Caki2 (cell line): ENCODE measurements at places on chromosomes 7 and 10.
A peak's percentile ranks its signal among the peaks of the same experiment; 100 is the strongest.

GRCh38 chr7:51309361-51310130 is 7.1 kb downstream of the COBL start:
- no peak for DNase-seq

DNA sequence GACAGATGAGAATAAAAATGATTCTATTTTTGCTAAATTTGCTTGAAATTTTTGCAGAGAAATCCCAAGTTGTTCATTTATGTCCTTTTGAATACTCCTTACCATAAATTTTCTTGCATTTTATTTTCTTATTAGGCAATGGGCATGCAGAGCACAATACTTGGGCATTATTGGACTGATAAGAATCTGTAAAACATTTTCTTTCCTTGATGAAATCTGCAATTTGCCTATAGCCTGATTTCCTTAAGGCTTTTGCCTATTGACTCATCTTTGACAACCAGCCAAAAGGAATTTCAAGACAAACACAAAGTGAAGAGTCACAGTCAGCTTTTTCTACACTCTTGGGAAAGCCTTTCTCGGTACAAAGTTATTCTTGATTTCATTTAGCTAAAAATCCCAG is 30.5 kb upstream of the GNAT3 start:
- DNase-seq = peak; percentile 21

DNA sequence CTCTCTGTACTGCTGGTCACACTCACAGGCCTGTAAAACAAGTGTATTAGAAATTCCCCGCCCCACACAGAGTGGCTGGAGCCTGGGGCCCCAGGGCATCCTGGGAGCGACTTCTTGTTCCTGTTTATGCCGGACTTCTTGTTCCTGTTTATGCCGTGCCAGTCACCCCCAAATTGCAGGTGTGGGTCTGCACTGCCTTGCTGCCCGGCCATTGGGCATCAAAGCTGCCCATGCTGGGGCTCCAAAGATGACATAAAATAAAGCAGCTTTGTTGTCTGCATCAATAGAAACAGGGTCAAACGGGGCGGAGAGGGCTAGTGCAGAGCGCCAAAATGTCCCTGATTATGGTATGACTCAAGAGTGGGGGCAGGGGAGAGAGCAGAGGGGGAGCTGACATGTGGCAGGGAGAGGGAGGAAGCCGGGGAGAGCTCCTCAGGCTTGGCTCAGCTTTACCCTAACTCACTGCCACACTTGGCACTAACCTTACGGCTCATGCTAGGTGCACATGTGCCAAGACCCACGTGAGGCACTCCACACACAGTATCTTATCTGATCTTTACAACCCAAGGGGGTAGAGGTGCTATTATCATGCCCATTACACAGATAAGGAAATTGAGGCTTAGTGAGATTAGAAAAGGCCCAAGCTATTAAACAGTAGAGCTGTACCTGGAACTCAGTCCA is 98.4 kb downstream of the PIP4K2A start:
- peak; percentile 73 for DNase-seq

DNA sequence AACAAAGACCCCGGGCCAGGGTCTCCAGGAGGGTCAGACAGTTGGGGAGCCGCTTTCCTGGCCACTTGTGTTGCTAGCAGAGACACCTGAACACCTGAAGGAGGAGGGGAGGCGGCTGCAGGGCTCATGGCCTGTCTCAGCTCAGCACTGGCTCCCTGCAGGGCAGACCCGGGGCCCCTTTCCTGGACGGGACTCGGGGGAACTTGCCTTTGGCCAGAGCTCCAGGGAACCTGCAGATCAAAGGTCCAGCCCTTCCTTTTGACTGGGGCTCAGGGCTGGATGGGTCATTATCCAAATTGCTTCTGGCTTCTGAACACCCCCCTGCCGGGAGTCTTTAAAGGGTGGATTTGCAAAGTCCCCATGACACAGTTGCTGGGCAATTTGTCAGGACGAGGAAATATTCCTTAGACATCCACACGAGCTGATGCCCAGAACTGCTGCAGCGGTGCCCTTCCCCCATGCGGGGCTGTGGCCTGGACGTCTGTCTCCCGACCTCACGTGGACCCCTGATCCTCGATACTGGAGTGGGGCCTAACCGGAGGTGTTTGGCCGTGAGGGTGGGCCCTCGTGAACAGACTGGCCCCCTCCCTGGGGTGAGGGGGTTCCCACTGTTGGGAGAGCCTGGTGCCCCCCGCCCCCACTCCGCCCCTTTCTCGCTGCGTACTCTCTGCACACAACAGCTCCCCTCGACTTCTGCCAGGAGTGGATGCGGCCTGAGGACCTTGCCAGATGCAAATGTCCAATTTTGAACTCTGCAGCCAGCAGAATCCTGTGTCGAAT is 194.3 kb downstream of the ELFN1 start:
- no peak for DNase-seq

DNA sequence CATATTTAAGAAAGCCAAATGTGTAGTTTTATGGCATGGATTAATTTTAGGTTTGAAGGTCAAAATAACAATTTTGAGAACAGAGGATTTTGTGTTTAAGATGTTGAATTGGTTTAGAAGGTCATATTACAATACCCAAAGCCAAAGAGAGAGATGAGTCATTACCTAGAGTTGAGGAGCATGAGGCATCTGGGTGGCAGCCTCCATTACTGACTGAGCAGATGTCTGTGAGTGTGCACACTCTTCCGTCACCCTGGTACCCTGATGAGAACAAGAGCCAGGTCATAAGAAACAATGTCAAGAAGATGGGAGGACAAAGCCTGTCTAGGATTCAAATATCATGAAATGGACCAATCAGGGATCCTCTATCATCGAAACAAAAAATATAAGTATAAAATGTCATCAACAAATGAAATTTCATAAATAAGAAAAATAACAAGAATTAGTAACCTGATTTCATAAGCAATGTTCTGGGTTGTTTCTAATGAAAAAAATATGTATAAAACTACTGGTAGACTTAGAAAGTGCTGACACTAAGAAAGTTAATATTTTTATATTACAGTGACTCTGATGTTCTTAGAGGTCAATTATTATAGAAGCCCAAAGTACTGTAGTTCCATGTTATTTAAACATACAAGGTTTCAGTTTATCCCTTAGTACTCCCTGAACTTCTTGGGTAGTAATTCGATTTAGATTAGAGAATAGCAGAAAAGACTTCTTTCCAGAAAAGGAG is 20.0 kb downstream of the CUBN start:
- no peak for DNase-seq

DNA sequence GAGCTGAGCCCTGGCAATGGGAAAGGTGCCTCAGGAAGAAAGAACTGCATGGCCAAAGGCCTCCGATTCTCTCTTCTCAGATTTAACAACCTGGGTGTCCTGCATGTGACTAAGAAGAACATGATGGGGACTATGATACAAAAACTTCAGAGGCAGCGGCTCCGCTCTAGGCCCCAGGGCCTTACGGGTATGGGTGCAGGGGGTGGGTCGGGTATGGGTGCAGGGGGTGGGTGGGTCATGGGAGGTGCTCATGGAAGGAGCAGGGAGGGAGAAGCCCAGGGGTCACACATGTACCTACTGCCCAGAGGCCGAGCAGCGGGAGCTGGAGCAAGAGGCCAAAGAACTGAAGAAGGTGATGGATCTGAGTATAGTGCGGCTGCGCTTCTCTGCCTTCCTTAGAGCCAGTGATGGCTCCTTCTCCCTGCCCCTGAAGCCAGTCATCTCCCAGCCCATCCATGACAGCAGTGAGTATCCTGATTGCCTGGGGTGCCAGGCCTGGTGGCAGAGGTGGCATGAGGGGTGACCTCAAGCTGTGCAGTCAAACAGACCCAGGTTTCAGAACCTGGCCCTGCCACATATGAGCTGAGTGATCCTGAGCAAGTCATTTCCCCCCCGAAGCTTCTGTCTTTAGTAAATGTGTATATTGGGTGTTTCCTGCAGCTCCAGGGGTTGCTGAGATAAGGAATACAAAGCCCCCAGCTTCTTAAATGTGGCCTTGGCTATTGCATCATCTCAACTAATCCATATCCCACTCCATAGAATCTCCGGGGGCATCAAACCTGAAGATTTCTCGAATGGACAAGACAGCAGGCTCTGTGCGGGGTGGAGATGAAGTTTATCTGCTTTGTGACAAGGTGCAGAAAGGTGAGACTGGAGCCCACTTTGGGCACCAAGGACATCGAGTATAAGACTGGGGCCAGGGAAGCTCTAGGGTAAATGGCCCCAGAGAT is 2.0 kb downstream of the NFKB2 start:
- no peak for DNase-seq

DNA sequence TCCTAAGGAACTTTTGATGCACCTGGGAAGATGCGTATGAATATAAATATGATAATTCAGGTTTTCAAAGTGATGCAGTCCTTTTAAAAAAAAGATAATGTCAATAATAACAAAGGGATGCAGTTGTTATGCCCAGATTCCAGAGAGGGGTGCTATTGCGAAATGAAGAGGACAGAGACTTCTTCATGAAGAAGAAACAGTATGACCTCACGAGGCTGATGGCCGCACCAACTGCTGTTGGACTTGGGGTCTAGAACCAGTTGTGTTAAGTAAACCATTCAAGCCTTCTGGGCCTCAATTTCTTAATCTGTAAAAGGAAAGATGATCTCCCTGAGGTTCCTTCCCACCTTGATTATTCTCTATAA is 55.1 kb downstream of the LYZL2 start:
- no peak for DNase-seq

DNA sequence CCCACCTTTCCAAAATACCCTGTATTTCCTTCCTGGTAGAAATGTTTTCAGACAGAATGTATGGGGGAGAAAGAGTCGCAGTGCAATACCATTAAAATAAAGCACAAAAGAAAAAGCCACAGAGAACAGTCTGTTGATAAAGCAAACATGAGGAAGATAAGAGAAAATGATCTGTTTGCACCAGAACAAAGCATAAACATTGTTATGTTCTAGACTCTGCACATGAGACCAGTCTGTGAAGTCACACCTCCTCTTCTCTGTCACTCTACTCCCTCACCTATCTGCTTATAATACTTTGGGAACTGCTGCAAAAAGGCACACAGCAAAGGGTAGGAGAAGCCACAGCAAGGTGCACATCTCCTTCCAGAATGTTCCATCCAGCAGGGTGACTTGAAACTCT is 67.2 kb upstream of the LRGUK start:
- DNase-seq = no peak
